ENCODE measurements at places on chromosomes 3 and 15.
A peak's percentile ranks its signal among the peaks of the same experiment; 100 is the strongest.

GRCh38 chr3:59318881-59319280 lies 269.1 kb upstream of the CFAP20DC start:
- DNase-seq: no peak

DNA sequence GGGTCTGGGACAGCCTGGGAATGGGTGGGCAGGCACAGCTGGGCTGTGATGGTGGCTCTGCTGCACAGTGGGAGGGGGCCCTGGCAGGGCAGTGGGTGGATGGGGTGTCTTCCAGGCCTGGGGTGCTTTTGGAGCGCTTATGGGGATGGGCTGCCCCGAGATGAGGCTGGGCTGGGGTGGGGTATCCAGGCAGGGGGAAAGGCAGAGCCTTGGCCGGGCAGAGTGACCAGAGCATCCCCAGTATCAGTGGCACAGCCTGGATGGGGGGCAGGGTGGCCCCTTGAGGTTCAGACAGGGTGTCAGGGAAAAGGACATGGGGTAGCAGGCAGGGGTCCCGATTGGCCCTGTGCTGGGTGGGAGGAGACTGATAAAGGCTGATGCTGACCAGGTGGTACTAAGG lies 26.6 kb downstream of the HDAC11 start:
- DNase-seq: no peak

DNA sequence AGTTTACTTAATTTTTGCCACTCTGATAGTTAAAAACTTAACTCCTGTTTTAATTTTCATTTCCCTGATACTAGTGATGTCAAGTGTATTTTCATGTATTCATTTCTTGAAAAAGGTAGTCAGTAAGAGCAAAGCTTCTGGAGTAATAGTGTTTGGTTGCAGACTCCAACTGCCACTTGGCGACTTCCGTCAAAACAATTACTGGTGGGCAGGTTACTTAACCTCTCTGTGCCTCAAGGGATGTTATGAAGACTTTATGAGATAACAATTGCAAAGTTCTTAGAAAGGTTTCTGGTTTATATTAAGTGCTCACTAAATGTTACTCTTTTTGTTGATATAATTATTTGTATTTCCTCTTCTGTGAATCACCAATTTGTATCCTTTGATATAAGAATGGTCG lies 129.7 kb downstream of the NFKBIZ start:
- no peak for DNase-seq

GRCh38 chr15:91384189-91384730 lies 284.2 kb downstream of the SV2B start:
- DNase-seq: no peak

- DNase-seq: peak; percentile 87
Measured at GRCh38 chr15:93028632-93029213, 60.3 kb downstream of the RGMA start.

GRCh38 chr3:147521646-147522045 lies 112.5 kb downstream of the ZIC1 start:
- DNase-seq: no peak

GRCh38 chr15:77573802-77574201 lies 58.9 kb downstream of the LINGO1 start:
- no peak for DNase-seq

DNA sequence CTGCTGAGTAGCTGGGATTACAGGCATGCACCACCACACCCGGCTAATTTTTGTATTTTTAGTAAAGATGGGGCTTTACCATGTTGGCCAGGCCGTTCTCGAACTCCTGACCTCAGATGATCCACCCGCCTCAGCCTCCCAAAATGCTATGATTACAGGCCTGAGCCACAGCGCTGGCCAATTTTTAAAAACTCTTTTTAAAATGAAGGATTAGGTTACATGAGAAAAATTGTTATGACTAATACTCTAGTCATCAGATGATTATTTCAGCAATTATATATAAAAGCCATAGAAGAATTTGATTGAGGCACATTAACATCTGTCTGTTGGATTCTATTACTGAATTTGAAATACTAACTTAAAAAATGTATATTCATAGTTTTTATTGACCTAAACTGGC lies 134.1 kb upstream of the MNS1 start:
- no peak for DNase-seq

- DNase-seq: no peak
Measured at GRCh38 chr3:124671106-124671505, 59.1 kb upstream of the UMPS start.

- DNase-seq: no peak
Measured at GRCh38 chr15:95444860-95445259, 885.6 kb upstream of the NR2F2 start.

DNA sequence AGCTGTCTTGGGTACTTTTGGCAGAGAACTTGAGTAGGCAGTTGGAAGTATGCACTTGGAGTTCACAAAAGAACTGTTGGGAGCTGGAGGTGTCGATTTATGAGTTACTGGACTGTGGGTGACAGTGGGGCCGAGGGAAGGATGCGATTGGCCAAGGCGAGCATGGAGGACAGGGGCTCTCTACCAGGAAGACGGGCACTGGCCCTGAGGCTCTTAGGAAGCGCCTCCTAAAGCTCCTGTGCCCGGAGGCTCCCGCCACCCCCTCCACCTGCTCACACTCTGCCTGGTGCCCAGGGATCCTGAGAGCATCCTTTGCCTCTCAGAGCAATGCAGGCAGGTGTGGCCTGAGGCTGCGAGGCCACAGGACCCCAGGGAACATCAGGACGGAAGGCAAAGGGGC lies 69.0 kb downstream of the CRTC3 start:
- no peak for DNase-seq

- no peak for DNase-seq
Measured at GRCh38 chr15:97691078-97691477, 269.4 kb upstream of the ARRDC4 start.

- DNase-seq: no peak
Measured at GRCh38 chr3:171384101-171384891, 75.9 kb downstream of the TNIK start.

GRCh38 chr3:127698691-127699415 lies 26.1 kb downstream of the ABTB1 start:
- DNase-seq: peak; percentile 22

- DNase-seq: no peak
Measured at GRCh38 chr15:38888701-38889221, 324.1 kb upstream of the RASGRP1 start.

GRCh38 chr15:85624291-85624801 lies 170.4 kb downstream of the KLHL25 start:
- no peak for DNase-seq

GRCh38 chr15:39699516-39700374 lies 82.9 kb downstream of the FSIP1 start:
- no peak for DNase-seq

DNA sequence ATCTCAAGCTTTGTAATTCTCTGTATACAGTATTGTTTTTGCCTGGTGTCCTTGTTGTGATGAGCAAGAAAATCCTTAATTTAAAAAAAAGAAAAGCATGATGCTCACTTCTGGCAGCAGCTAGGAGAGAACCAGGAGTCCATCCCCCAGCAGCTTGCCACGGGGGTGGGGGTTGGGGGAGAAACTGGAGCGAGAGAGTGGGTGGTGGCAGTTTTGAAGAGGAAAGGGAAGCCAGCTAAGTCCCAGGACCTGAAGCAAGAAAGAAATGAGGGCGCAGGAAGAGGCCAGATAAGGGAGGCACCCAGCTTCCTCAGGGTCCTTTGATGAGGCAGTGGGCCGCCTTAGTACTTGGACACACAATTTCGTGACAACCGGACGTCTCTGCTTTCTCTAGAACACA lies 23.5 kb downstream of the CHAC1 start:
- no peak for DNase-seq

- peak; percentile 29 for DNase-seq
Measured at GRCh38 chr3:55180936-55181535, 253.2 kb upstream of the LRTM1 start.

DNA sequence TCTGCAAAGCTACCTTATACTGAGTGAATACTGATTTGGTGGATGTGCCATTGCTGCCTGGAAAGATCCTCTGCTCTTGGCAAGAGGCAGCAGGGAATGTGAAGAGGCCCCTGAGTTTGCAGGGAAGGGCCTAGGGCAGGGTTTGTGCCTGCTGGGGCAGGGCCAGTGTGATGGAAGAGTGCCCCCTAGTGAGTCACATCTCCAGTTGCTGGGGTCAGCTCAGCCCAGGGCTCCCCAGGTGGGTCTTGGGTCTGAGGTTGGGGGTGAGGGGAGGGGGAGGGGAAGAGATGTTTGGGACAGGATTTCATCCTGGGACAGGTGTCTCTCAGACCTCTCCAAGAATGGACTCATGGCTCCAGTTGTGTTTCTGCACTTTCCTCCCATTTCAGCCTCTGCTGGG lies 4.1 kb upstream of the AMOTL2 start:
- DNase-seq: no peak

GRCh38 chr3:8578282-8578681 lies 66.3 kb downstream of the SSUH2 start:
- no peak for DNase-seq

DNA sequence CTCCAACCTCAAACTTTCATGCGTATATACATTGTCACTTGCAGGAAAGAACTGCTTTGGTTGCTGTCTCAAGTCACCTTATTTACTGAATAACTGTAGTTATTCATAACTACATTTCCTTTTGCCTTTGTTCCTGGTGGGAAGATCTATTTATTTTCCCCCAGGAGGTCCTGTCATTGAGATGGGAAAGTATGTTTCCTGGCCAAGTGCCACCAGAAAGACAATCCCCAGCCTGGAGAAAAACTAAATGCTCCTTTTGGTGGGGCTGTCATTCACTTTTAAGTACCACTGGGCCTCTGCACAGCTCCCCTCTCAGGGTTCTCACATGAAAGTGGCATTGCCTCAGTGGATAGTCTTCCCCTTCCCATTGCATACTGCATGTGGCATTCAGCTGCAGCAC lies 59.8 kb downstream of the LRRC3B start:
- DNase-seq: no peak

GRCh38 chr15:63407612-63408011 lies 26.0 kb upstream of the CA12 start:
- no peak for DNase-seq

DNA sequence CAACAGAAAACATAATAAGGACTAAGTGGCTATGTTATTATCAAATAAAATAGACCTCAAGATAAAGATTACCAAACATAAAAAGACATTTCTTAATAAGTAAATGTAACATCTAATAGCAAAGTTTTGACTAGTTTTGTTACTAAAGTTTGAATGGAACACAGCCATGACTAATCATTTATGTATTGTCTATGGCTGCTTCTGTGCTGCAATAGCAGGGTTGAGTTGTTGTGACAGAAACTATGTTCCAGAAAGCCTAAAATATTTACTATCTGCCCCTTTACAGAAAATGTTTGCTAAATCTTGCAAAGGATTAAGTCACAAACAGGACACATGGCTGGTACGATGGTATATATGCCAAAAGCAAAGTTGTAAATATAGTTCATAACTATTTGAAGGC lies 37.9 kb upstream of the MYH15 start:
- no peak for DNase-seq

DNA sequence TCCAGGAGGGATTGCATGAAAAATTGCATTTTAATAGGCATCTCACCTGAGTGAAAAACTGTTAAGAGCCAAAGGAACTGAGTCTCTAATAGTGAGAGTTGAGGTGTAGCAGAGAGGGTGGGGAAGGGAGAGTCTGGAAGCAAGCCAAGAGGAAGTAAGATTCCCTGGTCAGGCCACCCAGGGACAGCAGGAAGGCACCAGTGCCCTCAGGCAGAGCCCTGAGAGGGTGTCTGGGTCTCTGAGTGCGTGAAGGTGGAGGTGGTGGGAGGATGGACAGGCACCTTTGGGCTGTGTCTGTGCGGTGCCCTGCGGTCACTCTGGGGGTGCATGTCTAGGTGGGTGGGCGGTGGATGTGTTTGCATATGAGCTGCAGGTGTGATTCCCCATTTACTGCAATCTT lies 300.4 kb upstream of the ROPN1 start:
- no peak for DNase-seq

DNA sequence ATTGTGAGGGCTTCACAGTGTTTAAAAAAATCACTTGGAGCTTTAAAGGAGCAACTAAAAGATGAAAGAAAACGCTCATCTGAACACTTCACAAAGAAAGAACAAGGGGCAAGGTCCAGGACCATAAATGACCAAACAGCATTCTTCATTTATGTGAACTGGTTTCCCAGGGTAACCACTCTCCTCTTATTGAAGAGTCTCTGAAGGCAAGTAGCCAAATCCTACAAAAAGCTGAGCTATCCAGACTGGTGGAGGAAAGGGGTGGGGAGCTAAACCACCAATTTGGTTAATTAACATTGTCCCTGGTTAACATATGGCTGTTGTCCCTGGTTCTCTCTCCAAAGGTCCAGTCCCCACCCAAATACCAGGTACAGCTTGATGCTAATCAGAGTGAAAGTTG lies 58.1 kb downstream of the OSBPL10 start:
- no peak for DNase-seq

- no peak for DNase-seq
Measured at GRCh38 chr3:189567766-189568420, 63.3 kb upstream of the TP63 start.

GRCh38 chr15:29560896-29561295 lies 261.4 kb downstream of the TJP1 start:
- DNase-seq: no peak

GRCh38 chr3:127697551-127698240 lies 24.9 kb downstream of the ABTB1 start:
- DNase-seq: peak; percentile 85

GRCh38 chr3:164524201-164524600 lies 554.1 kb downstream of the SI start:
- DNase-seq: no peak

GRCh38 chr3:196941729-196942225 lies 551 bp downstream of the NCBP2 start:
- peak; percentile 56 for DNase-seq

DNA sequence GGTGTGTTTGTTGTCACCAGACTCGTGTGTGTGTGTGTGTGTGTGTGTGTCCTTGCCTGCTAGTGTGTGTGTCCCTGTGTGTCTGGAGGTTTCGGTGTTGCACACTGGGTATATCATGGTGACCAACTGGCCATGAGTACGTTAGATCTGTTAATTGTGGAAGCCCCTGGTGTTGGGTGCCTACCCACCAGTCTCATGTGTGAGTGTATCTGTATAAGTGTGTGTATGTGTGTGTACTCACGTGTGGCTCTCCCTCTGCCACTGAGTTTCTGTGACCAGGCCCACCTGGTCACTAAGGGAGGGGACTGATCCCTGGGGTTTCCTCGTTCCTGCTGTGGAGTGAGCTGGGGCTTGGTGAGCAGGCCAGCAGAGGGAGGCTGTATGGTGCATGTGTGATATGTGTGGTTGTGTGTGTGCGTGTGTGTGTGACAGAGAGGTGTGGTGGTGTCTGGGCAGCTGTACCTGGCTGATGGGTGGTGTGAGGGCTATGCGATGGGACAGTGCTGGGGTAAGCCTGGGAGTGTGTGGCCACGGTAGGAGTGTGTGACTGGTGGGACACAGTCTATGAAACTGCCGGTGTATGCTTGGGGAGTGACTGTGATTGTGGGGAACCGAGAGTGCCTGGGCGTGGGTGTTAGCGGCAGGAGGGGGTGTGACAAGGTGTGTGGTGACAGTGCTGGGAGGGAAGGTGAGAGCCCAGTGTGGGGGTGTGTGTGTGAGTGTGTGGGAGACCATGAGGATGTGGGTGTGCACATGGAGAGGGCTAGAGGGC lies 1.8 kb downstream of the PRKCD start:
- DNase-seq: no peak

- no peak for DNase-seq
Measured at GRCh38 chr3:138539352-138539751, 54.7 kb downstream of the CEP70 start.

GRCh38 chr3:11480663-11481298 lies 162.9 kb downstream of the VGLL4 start:
- DNase-seq: no peak
